Suprapubic skin (tissue), 4 donors: ENCODE measurements at places on chromosomes 6 and 20. TPM values are rescaled to one million over a fixed set of nuclear protein-coding genes. Genes with fewer than 3 reads are reported as not detected.

The SHLD1 gene
- 3.8 TPM for total RNA-seq

The SSTR4 gene
- total RNA-seq = not detected

- DNase-seq = no peak
These were observed 118.2 kb upstream of the DST start for GRCh38 chr6:56760842-56761241.

DNA sequence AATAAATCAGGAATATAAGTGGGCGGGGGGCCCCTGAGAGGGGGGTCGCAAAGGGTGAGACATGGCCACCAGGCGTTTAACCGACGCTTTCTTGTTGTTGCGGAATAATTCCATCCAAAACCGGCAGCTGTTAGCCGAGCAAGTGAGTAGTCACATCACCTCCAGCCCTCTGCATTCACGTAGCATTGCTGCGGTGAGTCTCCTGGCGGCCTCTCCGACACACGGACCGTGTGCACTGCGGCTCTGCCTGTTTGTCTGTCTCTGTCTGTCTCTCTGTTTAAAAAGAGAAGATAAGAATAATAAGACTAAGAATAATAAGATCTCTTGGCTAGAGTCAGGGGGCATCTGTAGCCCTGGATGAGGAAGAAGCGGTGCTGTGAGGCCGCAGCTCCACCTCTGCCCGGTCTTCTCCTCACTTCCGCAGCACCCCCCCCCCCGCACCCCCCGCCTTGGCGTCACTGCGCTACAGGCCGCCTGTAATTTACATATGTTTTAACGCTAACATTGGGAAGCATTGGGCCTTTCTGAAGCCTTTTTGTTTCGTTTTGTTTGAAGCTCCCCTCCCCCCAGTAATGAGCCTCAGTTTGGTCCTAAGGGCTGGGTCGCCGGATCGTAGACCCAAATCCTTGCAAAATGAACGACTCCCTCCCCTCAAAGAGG is 993 bp downstream of the STX16 start:
- DNase-seq = no peak

DNA sequence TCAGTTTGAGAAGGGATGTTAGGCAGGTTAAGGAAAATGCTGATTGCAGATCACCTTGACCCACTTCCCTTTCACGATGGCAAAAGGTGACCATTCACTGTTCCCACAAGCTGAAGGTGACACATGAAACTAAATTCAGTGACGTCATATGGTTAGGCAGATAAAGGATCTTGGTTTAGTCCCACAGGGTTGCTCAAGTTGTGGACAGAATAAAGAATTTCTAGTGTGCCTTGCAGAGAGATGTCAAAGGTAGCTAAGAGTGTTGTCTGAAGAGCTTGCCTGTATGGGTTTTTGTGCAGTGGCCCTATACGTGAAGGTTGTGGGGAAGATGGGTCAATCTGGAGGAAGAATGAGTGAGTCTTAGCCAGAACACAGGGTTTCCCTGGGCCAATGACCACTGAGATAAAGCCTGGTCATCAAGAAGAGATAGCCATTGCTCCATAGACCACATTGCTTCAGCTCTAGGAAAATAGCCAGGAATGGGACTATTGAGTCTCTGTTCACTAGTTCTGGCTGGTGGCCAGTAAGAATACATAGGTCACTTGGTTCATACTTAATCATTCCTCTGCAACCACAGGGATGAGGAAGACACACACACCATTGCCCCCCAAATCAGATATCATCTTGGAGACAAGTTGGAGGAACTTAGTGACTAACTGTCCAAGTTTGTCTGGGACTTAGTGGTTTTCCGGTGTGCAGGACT is 148.5 kb upstream of the ATXN1 start:
- no peak for DNase-seq

DNA sequence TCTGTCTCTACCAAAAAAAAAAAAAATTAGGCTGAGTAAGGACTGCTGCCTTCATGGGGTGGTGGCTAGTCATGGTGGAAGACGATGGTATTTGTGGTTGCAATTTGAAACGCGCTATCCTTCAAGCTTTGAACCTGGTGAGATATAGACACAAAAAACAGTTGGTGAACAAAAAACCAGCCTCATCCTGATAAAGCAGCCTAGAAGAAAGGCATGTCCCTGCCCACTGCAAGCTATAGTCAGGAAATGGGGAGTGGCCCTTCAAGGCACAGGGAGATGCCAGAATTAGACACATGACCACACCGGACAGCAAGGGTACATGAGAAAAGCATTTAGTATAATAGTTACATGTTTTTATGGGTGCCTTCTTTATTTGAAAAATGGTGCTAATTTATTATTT is 193.6 kb downstream of the NFATC2 start:
- DNase-seq = no peak

DNA sequence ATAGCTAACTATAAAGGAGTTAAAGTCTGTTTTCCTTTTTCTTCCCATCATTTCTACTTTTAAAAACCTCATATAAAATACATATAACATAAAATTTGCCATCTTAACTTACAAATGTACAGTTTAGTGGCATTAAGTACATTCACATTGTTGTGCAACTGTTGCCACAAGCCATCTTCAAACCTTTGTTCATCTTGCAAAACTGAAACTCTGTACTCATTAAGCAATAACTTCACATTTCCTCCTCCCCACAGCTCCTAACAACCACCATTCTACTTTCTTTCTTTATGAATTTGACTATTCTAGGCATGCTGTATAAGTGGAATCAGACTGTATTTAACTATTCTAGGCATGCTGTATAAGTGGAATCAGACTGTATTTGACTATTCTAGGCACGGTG is 4.5 kb downstream of the CCDC170 start:
- DNase-seq = no peak

DNA sequence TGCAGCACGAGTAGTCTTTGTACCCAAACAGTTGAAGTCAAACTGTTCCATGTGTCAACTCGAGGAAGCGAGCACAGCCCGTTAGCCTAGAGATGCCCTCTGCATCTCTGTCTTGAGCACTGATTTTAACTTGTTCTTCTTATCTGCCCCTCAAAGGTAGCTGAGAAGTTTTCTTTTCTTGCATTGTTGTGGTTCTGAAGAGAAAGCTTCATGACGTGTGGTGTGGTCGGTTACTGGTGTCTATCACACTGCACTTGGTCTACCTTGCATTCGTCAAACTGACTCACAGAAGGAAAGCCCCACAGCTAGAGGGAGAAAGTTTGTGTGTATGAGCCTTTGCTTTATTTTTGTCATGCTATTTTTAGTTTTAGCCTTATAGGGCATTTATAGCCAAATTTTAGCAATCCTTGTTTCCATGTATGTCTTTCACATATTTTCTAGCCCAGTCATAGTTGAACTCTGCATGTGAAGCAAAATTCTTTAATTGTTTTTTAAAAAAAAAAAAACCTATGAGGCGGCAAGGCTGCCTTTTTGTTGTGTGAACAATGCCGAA is 115.1 kb downstream of the JAG1 start:
- no peak for DNase-seq
